ENCODE measurements at places on chromosomes 4 and X. TPM values are rescaled to one million over a fixed set of nuclear protein-coding genes. Genes with fewer than 3 reads are reported as not detected.

The MCF2 gene
- not detected for polyA plus RNA-seq

The MAGEA10 gene
- polyA plus RNA-seq = not detected

The USP17L18 gene
- not detected for polyA plus RNA-seq

The SSX2B gene
- polyA plus RNA-seq = not detected

The AMBN gene
- not detected for polyA plus RNA-seq

The MTCP1 gene
- polyA plus RNA-seq = 21.8 TPM

The ANOS1 gene
- not detected for polyA plus RNA-seq

The AKAP4 gene
- not detected for polyA plus RNA-seq

The ATP1B4 gene
- polyA plus RNA-seq = not detected

The DCAF12L1 gene
- polyA plus RNA-seq = not detected

The IGFBP7 gene
- polyA plus RNA-seq = not detected

The FMR1NB gene
- polyA plus RNA-seq = not detected

The ARHGAP24 gene
- not detected for polyA plus RNA-seq

The CXCL1 gene
- not detected for polyA plus RNA-seq

The XAGE2 gene
- polyA plus RNA-seq = not detected

The ETDA gene
- polyA plus RNA-seq = not detected

The RAB9B gene
- polyA plus RNA-seq = 0.22 TPM

The SAP30 gene
- 10.0 TPM for polyA plus RNA-seq

The RNF175 gene
- not detected for polyA plus RNA-seq

The CSAG2 gene
- not detected for polyA plus RNA-seq

The SLC35A2 gene
- polyA plus RNA-seq = 13.2 TPM

The BEND4 gene
- polyA plus RNA-seq = 0.70 TPM
